ENCODE measurements at places on chromosomes 7 and 10. TPM values are rescaled to one million over a fixed set of nuclear protein-coding genes. Genes with fewer than 3 reads are reported as not detected.

DNA sequence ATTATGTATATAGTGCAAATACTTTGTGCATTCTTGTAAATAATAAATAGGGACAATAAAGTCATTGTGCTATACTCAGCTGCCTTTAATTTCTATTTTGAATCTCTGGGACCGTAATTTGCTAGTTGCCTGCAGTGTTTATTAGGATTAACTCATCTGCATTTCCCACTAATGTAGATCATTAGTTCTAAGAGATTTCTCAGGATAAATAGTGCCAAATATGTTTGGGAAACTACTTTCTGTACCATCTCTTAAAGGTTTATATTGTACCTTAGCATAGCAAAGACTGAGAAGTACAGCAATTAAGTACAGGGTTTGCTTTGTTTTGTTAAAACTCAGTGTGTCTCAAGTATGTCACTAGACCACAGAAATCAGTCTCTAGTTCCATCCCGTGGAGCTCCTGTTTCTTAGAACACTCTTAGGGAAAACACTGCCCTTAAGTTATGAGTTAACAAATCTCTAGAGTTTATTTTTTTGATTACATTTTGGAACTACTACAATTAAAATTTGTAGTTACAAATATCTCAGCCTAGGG lies 26.0 kb downstream of the ADD3 start:
- no peak overlapping the region for H3K27ac ChIP-seq
- no peaks in the 10 kb centered on the region for H3K36me3 ChIP-seq
- H3K4me1 ChIP-seq = peaks cover 83% of the 10 kb centered on the region
- H3K27me3 ChIP-seq = no peaks in the 10 kb centered on the region
- no peak for DNase-seq

NXPH1 gene
- total RNA-seq = not detected

- no peak for DNase-seq
- no peaks in the 10 kb centered on the region for H3K36me3 ChIP-seq
- H3K4me1 ChIP-seq = no peaks in the 10 kb centered on the region
- no peaks in the 10 kb centered on the region for H3K27me3 ChIP-seq
- H3K4me3 ChIP-seq = no peak overlapping the region
Measured at GRCh38 chr7:73952266-73952665, 75.7 kb upstream of the ELN start.

DNA sequence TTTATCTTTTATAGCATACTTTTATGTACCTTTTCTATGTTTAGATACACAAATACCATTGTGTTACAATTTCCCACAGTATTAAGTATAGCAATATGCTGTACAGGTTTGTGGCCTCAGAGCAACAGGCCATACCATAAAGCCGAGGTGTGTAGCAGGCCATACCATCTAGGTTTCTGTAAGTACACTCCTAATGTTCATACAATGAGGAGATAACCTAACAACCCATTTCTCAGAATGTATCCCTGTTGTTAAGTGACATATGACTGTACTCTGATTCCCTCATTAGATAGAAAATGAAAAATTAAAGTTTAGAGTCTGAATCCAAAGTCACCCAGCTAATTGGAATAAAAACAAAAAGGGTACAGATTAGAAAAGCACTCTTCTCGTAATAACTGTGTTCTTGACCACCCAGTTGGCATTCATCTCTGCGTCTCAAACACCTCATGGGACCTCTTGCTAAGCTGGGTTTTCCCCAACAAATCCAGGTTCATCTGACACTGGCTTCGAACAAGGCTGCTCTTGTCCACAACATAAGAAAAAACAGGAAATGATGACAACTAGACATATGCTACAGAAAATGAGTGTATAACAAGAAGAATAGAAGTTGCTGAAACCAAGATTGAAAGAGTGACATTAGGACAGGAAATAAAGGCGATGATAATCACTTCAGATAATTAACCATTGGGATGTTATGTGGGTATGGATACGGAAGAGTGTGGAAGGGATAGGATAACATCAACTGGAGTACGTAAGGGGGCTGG lies 1.4 kb downstream of the NDUFB8 start:
- H3K27ac ChIP-seq = peak overlapping the region; percentile 90
- peaks cover 36% of the 10 kb centered on the region for H3K36me3 ChIP-seq
- peak overlapping the region; percentile 100 for H3K4me3 ChIP-seq
- peaks cover 33% of the 10 kb centered on the region for H3K4me1 ChIP-seq
- DNase-seq = peak; percentile 29
- no peaks in the 10 kb centered on the region for H3K27me3 ChIP-seq

ST8SIA6 gene
- total RNA-seq = 0.58 TPM

GRCh38 chr10:102641402-102641801 lies 2.9 kb upstream of the TRIM8 start:
- H3K36me3 ChIP-seq = no peaks in the 10 kb centered on the region
- H3K27ac ChIP-seq = peak overlapping the region; percentile 94
- no peaks in the 10 kb centered on the region for H3K27me3 ChIP-seq
- peaks cover 7% of the 10 kb centered on the region for H3K4me1 ChIP-seq

GRCh38 chr10:124478515-124478914 lies 16.9 kb downstream of the LHPP start:
- no peak overlapping the region for H3K27ac ChIP-seq
- no peaks in the 10 kb centered on the region for H3K36me3 ChIP-seq
- H3K4me1 ChIP-seq = no peaks in the 10 kb centered on the region
- no peak for DNase-seq
- no peak overlapping the region for H3K4me3 ChIP-seq
- no peaks in the 10 kb centered on the region for H3K27me3 ChIP-seq

DNA sequence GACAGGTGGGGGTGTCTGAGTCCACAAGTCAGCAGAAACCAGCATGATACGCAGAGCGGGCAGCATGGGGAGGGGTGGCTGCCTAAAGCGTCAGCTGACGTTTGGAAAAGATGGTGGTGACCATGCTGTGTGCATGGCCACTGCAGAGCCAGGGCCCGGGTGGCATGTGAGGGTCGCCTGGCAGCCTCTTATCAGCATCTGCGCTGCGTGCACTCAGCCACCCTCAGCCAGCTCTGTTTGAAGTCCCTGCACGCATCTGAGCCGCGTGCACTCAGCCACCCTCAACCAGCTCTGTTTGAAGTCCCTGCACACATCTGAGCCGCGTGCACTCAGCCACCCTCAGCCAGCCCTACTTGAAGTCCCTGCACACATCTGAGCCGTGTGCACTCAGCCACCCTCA lies 61.5 kb downstream of the WDR37 start:
- H3K4me1 ChIP-seq = peaks cover 6% of the 10 kb centered on the region
- H3K27me3 ChIP-seq = no peaks in the 10 kb centered on the region
- no peak overlapping the region for H3K4me3 ChIP-seq
- no peak for DNase-seq
- H3K36me3 ChIP-seq = peaks cover 70% of the 10 kb centered on the region
- peak overlapping the region; percentile 3 for H3K27ac ChIP-seq

ANLN gene
- 0.23 TPM for total RNA-seq

LBX1 gene
- not detected for total RNA-seq

DNA sequence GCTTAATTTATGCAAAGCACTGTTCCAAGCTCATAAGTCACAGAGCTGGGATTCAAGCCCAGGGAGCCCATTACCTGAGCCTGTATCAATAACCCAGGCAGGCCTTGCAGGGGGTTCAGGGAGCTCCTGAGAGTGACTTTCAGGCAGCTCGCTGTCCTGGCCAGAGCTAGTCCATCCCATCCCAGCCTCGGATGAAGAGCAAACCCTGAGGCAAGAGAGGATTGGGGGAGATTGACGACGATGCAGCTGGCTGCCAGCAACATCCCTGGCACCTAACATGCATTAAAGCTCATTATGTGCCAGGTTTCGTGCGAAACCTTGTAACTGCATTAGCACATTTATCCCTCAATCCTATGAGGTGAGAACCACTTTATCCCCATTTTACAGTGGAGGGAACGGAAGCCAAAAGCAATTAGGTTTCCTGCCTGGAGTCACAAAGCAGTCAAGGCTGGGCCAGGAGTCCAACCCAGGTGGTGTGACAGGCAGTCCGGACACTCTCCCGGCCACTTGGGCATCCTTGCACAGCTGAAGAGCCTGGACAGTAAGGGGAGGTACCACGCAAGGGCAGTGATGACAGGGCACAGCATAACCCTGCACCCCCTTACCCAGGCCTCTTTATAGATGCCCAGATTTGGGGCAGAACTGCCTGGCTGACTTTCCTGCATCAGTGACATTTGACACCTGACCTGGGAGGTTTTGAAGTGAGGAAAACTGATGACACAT lies 129.8 kb upstream of the CHST15 start:
- DNase-seq = no peak
- H3K4me1 ChIP-seq = no peaks in the 10 kb centered on the region
- H3K27me3 ChIP-seq = no peaks in the 10 kb centered on the region
- no peak overlapping the region for H3K27ac ChIP-seq
